ENCODE measurements at places on chromosomes 12 and 14. TPM values are rescaled to one million over a fixed set of nuclear protein-coding genes. Genes with fewer than 3 reads are reported as not detected.
A peak's percentile ranks its signal among the peaks of the same experiment; 100 is the strongest.

DNA sequence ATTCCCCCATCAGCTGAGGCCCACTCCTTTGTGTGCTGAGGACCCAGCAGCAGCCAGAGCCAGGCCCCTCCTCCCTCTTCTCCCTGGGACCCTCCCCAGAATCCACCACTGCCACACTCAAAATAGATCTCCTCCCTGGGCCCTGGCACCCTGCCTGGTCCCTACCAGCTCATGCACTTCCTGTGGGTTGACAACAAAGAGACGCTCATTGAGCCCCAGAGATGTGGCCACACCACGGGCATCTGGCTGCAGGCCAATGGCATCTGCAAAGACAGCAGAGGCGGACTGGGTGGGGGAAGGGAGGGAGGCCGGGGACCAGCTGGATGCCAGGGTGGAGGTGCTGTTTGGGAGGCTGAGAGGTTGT is 16.0 kb upstream of the ENDOU start:
- DNase-seq, result no peak
- H3K27ac ChIP-seq, result no peak overlapping the region
- H3K27me3 ChIP-seq, result peaks cover 10% of the 10 kb centered on the region
- no peak overlapping the region for H3K4me3 ChIP-seq
- peaks cover 31% of the 10 kb centered on the region for H3K4me1 ChIP-seq
- H3K36me3 ChIP-seq, result no peaks in the 10 kb centered on the region

TSPAN9 gene
- total RNA-seq, result 21.8 TPM

ST8SIA1 gene
- 2.3 TPM for total RNA-seq

DNA sequence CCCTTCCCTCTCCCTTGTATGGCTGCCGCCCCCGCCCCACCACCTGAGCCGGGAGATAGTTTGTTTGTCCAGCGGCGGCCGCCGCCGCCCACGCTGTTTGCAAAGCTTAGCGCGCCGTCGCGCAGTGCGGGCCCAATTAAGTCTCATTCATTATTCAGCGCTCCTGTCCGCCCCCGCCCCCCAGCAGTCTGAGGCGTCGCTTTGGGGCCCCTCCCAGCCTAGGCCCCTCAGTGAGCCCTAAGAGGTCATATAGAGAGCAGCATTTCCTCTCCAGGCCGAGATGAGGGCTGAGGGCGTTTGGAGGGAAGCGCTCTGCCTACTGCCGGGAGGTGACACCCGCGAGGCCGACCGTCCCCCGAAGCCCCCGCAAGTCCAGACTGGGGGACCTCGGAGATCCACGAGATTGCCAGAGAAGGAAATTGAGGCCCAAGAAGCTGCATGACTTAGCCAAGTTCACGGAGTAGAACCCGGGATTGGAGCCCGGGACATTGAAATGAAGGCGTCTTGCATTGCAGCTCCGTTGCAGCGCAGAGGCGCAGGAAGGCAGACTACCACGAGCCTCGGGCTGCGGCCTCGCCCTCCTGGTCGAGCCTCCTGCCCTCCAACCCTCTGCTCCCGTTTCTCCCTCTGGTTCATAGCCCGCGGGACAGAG is at the start of gene DNAJC22:
Gene DNAJC22, plus strand, starts transcription at position 230 of the 652 bp plus-strand sequence. CDS start 1,985 bp downstream, outside the sequence.
- no peak for DNase-seq
- H3K27me3 ChIP-seq, result peaks cover 93% of the 10 kb centered on the region
- H3K4me3 ChIP-seq, result peak within 1 kb of the TSS; percentile 75
- peaks cover 24% of the 10 kb centered on the region for H3K4me1 ChIP-seq
- H3K27ac ChIP-seq, result no peak within 1 kb of the TSS
- H3K36me3 ChIP-seq, result no peaks in the 10 kb centered on the region

STX2 gene
- total RNA-seq, result 22.7 TPM

GRCh38 chr14:102316338-102316742 is 3.2 kb upstream of the ZNF839 start:
- H3K36me3 ChIP-seq, result no peaks in the 10 kb centered on the region
- H3K27me3 ChIP-seq, result peaks cover 25% of the 10 kb centered on the region
- DNase-seq, result no peak
- peak overlapping the region; percentile 98 for H3K27ac ChIP-seq
- H3K4me3 ChIP-seq, result peak overlapping the region; percentile 93

DNA sequence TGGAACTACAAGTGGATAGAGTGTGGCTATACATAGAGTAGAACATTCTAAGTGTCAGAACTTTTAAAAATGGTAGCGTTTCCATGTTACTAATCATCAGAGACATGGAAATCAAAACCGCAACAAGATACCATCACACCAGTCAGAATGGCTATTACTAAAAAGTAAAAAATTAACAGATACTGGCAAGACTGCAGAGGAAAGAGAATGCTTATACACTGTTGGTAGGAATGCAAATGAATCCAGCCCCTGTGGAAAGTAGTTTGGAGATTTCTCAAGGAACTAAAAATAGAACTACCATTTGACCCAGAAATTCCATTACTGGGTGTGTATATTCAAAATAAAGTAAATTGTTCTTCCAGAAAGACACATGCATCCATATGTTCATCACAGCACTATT is 518.6 kb downstream of the NELL2 start:
- no peaks in the 10 kb centered on the region for H3K4me1 ChIP-seq
- no peak overlapping the region for H3K27ac ChIP-seq

- peak overlapping the region; percentile 84 for H3K4me3 ChIP-seq
- H3K27ac ChIP-seq, result peak overlapping the region; percentile 57
- no peaks in the 10 kb centered on the region for H3K27me3 ChIP-seq
- H3K4me1 ChIP-seq, result peaks cover 51% of the 10 kb centered on the region
- peaks cover 47% of the 10 kb centered on the region for H3K36me3 ChIP-seq
- no peak for DNase-seq
Observed at GRCh38 chr12:16350682-16351081, 3.2 kb downstream of the MGST1 start.

CHGA gene
- total RNA-seq, result 17.2 TPM

AQP6 gene
- total RNA-seq, result 0.21 TPM

ADGRD1 gene
- 0.80 TPM for total RNA-seq

BRMS1L gene
- 12.1 TPM for total RNA-seq

DNA sequence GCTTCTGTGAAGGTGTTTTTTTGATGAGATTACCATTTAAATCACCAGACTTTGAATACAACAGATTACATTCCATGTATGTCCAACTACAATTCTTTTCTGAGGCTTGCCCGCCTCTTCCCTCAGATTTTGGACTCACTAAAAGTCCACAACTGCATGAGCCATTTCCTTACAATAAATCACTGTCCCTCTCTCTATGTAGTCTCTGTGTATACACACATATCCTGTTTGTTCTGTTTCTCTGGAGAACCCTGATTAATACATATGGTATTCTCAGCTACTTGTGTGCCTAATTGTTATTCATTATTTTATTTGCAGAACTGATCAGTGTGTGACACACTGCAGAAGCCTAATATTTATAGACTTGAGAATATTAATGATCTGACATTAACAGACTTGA is 2.4 kb upstream of the MIPOL1 start:
- H3K27me3 ChIP-seq, result peaks cover 33% of the 10 kb centered on the region
- DNase-seq, result no peak
- H3K36me3 ChIP-seq, result no peaks in the 10 kb centered on the region
- H3K27ac ChIP-seq, result no peak overlapping the region

DNA sequence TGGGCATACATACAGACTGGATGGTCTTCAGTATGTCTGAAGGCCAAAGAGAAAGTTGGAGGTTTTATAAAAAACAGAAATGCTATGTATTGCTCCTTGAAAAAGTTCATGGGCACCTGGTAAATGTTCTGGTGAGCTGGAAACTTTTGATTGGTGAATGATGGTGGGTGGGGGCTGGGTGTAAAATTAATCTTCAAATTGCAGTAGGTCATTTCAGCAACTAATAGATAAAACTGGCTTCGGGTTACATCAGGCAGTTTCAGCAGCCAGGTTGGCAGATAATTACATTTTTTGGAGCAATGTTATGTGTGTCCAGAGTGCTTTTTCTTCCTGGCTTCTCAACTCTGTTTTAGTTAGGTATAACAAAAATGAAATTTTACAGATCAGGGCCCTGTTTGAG is 35.3 kb downstream of the SDR9C7 start:
- H3K27me3 ChIP-seq, result peaks cover 23% of the 10 kb centered on the region
- no peak overlapping the region for H3K4me3 ChIP-seq
- H3K36me3 ChIP-seq, result peaks cover 20% of the 10 kb centered on the region
- no peaks in the 10 kb centered on the region for H3K4me1 ChIP-seq
- DNase-seq, result no peak

DNA sequence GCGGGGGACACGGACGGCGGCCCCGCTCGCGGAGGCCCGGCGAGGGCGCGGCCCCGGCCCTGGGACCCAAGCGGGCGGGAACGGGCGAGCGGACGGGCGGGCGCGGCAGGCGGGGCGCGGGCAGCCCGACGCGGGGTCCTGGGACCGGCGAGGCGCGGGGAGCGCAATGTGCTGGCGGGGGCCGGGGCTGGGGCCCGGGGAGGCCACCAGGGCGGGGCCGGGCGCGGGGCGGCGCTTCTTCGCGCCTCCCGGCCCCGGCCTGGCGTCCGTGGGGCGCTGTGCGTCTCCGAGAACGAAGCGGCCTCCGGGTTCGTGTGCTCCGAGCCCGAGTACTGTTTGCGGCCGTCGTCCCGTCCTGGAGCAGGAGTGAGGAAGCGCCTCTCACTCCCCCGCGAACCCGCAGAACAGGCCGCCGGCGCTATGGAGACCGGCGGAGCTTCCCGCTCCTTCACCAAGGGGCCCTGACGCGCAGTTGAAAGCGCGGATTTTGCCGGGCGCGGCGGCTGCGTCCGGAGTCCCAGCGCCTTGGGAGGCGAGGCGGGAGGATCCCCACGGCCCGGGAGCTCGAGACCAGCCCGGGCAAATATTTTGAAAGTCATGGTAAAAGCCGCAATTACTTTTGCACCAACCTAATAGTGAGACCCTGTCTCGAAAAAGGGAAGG is 420 bp upstream of the ANKLE2 start:
- H3K4me3 ChIP-seq, result peak overlapping the region; percentile 69
- H3K36me3 ChIP-seq, result peaks cover 13% of the 10 kb centered on the region
- DNase-seq, result peak; percentile 74
- peak overlapping the region; percentile 57 for H3K27ac ChIP-seq
- H3K27me3 ChIP-seq, result no peaks in the 10 kb centered on the region

DNA sequence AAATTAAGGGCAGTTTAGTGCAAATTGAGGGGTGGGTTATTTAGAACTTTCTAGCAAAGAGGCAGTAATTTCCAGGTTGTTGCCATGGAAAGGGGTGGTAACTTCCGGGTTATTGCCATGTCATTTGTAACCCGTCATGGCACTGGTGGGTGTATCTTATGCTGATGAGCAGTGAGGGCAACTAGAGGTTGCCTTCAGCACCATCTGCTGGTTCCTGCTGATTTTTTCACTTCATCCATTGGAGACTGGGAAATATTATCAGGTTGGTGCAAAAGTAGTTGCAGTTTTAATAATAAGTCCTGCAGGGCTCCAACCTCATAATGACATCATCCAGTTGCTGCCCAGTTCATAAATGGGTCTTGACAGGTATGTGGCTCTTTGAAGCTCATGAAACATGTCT is 24.4 kb upstream of the SERPINA4 start:
- no peaks in the 10 kb centered on the region for H3K27me3 ChIP-seq
- H3K4me3 ChIP-seq, result no peak overlapping the region
- no peak for DNase-seq
- H3K4me1 ChIP-seq, result peaks cover 12% of the 10 kb centered on the region
- H3K36me3 ChIP-seq, result no peaks in the 10 kb centered on the region
- no peak overlapping the region for H3K27ac ChIP-seq

- H3K4me3 ChIP-seq, result no peak overlapping the region
- no peak overlapping the region for H3K27ac ChIP-seq
- H3K27me3 ChIP-seq, result no peaks in the 10 kb centered on the region
- H3K36me3 ChIP-seq, result peaks cover 80% of the 10 kb centered on the region
- no peaks in the 10 kb centered on the region for H3K4me1 ChIP-seq
Observed at GRCh38 chr14:64213853-64214570, 80.2 kb downstream of the ESR2 start.

DNA sequence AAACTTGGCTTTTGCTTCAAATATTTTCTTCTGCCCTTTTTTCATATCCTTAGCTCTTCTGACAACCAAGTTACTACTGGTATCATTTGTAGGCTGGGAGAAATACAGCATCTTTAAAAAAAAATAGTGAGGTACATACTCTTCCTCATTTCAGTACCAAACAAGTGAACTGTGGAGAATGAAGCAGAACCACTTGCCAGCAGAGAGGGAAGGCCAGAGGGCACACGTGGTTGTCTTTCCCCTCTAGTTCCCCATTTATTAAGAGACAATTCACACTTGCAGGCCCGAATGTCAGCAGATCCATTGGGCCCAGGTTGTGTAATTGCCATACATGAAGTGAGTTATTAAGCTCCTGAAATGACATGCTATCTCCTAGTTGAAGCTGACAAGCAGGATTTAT is 3.2 kb downstream of the SUSD6 start:
- H3K27ac ChIP-seq, result no peak overlapping the region
- peaks cover 10% of the 10 kb centered on the region for H3K27me3 ChIP-seq
- H3K36me3 ChIP-seq, result no peaks in the 10 kb centered on the region
- no peak overlapping the region for H3K4me3 ChIP-seq
- no peak for DNase-seq

CCDC197 gene
- total RNA-seq, result not detected

DNA sequence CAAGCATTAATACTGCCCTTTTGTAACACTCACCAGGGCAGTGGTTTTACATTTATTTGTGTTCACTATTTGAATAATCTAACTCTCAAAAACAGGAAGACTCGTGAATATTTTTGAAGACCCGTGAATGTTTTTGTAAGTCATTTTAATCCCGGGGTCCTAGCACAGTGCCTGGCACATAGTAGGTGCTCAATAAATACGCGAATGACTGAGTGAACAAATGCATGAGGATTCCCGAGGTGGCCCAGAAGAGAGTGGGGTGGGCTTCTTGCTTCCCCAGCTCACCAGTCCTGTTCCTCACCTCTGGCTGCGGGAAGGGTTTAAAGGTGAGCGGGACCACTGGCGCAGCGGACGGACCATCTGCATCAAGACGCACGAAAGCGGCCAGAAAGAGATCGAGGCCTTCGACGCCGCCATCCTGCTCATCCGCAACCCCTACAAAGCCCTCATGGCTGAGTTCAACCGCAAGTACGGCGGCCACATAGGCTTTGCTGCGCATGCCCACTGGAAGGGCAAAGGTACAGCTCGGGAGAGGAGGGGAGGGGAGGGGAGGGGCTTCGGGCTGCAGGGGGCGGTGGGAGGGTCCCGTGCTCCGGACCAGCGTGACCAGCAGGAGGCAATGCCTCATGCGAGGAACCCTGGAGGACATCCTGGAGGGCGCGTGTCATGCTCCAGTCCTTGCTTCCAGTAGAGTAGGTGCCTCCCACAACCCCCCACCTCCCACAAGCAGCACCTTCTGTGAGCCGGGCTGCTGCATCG is 98.9 kb downstream of the CMKLR1 start:
- peak; percentile 28 for DNase-seq
- no peaks in the 10 kb centered on the region for H3K27me3 ChIP-seq
- H3K27ac ChIP-seq, result no peak overlapping the region
- peaks cover 12% of the 10 kb centered on the region for H3K36me3 ChIP-seq
- H3K4me3 ChIP-seq, result no peak overlapping the region

GRCh38 chr14:102262929-102263462 is 42.0 kb downstream of the MOK start:
- no peak overlapping the region for H3K4me3 ChIP-seq
- peaks cover 9% of the 10 kb centered on the region for H3K4me1 ChIP-seq
- H3K36me3 ChIP-seq, result no peaks in the 10 kb centered on the region
- H3K27ac ChIP-seq, result no peak overlapping the region
- peak; percentile 27 for DNase-seq
- H3K27me3 ChIP-seq, result no peaks in the 10 kb centered on the region

GRCh38 chr14:68519671-68520187 is 273.1 kb downstream of the ZFP36L1 start:
- H3K36me3 ChIP-seq, result peaks cover under 1% of the 10 kb centered on the region
- no peak for DNase-seq
- no peaks in the 10 kb centered on the region for H3K27me3 ChIP-seq

GRCh38 chr12:89138048-89138852 is 214.1 kb downstream of the DUSP6 start:
- H3K4me3 ChIP-seq, result no peak overlapping the region
- no peak for DNase-seq
- no peaks in the 10 kb centered on the region for H3K27me3 ChIP-seq
- H3K27ac ChIP-seq, result no peak overlapping the region
- H3K4me1 ChIP-seq, result peaks cover 5% of the 10 kb centered on the region
- no peaks in the 10 kb centered on the region for H3K36me3 ChIP-seq
